ENCODE measurements at places on chromosomes 16 and 17.
A peak's percentile ranks its signal among the peaks of the same experiment; 100 is the strongest.

DNA sequence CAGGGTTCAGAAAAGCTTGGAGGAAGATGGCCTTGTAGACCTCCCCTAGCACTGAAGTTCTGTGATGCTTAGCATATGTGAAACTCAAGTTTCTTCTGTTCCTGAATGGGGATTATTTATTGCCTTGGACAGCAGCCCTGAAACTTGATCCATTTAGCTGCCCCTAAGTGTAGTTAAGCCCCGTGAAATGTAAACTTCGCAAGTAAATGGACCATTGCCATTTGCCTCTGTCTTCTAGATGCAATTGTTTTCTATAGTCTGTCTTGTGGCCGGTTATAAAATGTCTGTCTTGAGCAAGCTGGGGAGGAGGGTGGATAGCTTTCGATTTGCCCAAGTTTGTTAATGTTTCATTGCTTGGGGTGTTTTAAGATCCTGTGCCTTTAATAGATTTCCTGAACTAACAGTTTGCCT, 261.8 kb downstream of the CDH13 start:
- no peak for DNase-seq

- DNase-seq, result no peak
Measured at GRCh38 chr16:4510131-4510530, 28.4 kb downstream of the CDIP1 start.

DNA sequence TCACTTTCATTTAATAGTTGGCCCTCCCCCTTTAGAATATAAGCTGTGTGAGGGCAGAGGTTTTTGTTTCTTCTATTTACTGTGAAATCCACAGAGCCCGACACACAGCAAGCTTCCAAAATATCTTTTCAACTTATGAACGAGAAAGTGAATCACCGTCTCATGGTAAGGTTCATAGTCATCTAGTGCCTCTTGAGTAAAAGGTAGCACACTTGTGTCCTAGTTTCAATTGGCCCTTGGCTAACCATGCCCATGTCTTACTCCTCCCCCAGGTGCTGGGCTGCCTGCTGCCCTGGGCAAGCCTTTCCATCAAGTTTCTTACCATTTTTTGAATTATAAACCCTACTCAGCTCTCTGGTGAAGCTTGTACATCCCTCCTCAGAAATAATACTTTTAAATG, 12.4 kb upstream of the GP2 start:
- DNase-seq, result no peak

GRCh38 chr17:9174312-9174711, 153.0 kb downstream of the NTN1 start:
- no peak for DNase-seq

DNA sequence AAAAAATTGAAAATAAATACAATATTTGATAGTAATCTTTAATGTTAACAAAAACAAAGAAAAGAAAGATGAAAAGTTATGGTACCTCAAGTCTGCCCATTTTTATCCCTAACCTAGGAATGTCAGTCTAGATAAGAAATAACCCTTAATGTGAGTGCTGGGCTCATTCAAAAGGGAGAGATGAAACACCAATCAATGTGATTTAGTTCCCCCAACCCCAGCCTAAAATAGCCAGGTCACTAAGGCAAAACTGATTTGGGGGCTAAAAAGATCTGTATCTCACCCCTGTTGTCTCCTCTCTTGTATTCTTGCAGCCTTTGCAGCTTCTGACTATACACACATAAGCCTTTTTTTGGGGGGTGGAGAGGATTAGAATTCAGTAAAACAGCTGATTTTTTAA, 3.2 kb upstream of the IGF2BP1 start:
- DNase-seq, result no peak

- DNase-seq, result peak; percentile 71
Measured at GRCh38 chr17:67359960-67360791, 6.2 kb downstream of the PSMD12 start.

DNA sequence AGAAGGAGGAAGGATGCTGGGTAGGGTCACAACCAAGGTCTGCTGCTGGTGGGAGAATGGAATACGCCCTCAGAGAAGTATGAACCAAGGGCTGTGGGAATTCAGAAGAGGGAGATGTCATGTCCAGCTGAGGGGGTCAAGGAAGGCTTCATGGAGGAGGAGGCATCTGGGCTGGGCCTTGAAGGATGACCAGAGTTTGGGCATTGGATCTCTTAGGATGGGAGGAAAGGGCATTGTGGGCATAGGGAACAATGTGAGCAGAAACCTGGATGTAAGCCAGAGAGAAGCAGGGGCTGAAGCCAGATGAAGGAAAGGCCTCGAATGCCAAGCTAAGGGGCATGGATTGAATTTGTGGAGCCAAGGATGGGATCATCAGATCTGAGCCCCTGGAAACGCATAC, 49.2 kb upstream of the MAP3K14 start:
- DNase-seq, result no peak

DNA sequence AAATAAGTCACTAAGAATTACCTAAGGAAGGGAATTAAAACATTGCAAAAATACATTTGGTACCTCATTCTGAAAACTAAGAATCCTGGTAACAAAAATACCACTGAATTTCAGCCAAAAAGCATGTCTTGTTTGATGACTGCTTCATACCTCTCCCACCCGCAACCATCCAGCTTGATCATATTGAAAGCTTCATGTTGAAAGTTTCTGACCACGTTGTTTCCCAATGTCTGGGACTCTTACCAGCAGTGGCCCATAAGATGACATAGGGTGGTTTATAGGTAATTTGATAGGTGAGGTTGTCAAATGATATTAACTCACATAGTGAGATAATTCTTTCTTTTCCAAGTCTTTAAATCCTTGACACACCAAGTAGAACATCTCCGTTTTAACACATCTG, 139.3 kb downstream of the CDH11 start:
- DNase-seq, result no peak

DNA sequence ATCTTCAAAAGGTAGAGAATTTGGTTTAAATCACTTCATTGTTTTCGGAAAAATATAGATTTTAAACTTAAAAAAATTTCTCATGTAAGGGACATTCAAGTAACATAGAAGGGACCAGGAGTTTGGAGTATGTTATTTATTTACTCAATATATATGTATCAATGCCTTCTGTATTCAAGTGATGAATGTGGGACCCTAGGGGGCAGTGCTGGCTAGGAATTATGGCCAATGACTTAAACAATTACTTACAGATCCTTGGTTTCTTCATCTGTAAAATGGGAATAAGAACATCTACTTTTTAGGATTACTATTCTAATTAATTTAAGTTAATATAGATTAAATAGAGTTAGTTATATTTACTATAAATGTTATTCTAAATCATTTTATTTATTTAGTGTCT, 886.3 kb upstream of the RBFOX1 start:
- DNase-seq, result no peak

DNA sequence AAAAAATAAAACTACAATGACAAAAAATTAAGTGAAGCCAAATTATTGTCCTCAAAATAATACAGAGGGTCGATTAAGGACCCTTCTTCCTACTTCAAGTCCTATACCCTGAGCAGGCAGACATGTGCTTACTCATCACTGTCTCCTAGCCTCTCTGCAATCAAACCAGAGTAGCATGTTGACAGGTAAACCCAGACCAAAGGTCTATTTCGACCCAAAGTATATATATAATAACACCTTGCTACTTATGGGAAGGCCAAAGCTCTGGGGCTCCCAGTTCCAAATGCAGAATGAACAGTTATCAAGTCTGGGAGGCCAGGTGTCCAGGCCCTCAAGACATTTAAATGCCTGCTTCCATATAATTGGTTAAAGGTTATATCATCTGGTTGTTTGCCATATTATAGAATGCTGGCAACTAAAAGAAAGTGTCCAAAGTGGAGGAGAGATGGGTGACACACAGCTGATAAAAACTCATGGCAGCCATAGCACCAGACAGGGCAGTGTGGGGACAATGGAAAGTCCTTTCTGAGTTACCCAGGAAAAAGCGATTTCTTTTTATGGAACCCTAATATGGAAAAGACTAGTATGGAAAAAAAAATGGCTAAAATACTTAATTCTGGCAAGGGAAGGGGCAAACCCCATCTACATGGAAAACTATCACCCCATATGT, 53.6 kb downstream of the N4BP1 start:
- DNase-seq, result no peak

DNA sequence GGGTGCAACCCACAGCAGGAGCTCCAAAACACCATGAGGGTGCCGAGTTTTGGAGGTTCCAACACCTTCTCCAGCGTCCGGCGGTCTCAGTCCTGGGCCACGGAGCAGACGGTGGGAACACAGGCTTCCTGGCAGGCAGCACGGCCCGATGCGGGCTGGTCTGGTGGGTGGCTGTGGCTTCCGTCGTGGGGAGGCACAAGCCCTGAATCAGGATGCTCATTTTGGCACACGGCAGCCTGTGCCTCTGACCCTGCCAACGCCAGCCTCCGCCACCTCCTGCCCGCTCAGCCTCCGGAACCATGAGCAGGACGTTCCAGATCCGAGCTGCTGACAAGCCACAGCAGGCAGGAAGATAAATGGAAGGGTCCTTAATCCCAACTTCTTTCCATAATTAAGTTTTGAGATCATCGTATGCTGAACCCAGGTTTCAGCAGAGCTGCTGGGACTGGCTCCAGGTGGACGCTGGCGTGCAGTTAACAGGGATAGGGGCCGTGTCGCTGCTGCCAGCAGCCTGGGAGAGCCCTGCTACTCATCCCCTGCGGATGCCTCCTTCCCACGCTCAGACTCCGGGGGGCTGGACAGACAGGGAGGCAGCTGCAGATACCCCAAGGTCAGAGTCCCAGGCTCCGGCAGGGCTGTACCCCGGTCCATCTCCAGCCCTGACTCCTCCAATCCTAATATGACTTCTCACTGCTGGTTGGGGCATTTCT, 136.6 kb downstream of the ENGASE start:
- DNase-seq, result no peak

- no peak for DNase-seq
Measured at GRCh38 chr17:5194346-5194745, 2.7 kb upstream of the ZNF594 start.

DNA sequence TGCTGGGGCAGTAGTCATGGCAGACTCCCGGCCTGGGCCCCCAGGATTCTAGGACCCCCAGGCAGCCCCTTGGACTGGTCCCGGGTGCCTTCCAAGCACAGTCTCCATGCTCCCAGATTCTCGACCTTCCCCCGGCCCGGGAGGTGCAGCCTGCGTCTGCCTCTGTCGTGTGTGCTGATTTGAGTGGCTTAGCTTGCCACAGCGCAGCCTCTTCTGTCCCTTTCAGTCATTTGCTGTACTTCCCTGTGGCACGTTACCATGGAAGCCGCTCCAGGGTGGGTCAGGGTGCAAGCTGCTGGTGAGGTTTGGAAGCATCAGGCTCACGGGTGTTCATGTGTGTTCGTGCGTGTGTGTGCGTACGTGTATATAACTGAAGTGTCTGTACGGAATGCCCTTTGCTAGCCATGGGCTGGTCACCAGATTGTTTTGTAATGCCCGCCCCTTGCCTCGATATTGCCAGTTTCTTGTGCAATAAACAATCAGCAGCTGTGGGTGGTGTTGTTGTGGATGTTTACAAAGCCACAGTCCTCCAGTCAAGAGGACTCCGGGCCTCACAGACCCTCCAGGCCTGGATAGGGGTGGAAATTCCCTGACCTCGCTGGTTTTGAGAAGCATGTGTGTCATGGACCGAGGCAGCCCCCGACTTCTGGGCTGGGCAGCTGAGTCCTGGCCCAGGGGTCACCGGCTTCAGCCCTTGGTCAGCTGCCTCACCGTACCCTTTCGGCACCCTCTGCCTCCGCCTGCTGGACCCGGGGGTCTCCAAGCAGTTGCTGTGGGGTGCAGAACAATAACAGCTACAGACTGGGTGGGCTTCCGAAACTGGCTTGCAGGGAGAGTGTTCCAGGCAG, 9.7 kb upstream of the CLEC18A start:
- DNase-seq, result no peak
